ENCODE measurements at places on chromosomes 1 and 21.

DNA sequence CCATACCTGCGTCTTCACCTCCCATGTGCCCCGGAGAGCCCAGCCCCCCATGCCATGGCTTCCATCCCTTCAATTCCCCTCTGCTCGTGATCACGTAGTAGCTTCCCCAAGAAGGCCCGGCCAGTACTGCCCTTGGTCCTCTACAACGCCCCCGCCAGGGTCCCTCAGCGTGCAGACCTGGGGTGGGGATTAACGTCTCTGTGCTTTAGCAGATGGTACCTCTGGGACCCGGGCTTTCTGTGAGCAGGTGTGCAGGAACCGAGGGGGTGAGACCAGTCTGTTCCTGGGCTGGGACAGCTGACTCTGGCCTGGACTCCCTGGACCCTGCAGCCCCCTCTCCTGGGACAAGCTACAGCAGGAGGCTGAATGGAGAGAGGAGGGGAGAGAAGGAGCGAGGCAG, 1.2 kb downstream of the PLCH2 start:
- no peak for DNase-seq

- no peak for DNase-seq
Observed at GRCh38 chr21:42807938-42808613, 71.3 kb downstream of the WDR4 start.

DNA sequence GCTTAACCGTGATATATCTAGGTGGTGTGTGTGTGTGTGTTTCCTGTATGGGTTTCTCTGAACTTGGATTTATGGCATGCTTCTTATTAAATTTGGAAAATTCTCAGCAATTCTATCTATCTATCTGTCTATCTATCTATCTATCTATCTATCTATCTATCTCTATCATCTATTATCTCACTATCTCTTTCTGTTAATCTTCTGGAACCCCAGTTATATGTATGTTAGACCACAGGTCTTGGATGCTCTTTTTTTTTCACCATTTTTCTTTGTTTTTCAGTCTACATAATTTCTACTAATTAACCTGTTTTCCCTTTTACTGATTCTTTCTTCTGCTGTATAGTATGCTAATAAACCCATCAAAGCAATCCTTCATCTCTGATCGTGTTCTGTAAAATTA, 538.0 kb downstream of the PTPRU start:
- DNase-seq = no peak

- no peak for DNase-seq
Observed at GRCh38 chr1:212611000-212611948, 2.7 kb downstream of the ATF3 start.

- no peak for DNase-seq
Observed at GRCh38 chr1:246350745-246351144, 156.3 kb downstream of the SMYD3 start.

DNA sequence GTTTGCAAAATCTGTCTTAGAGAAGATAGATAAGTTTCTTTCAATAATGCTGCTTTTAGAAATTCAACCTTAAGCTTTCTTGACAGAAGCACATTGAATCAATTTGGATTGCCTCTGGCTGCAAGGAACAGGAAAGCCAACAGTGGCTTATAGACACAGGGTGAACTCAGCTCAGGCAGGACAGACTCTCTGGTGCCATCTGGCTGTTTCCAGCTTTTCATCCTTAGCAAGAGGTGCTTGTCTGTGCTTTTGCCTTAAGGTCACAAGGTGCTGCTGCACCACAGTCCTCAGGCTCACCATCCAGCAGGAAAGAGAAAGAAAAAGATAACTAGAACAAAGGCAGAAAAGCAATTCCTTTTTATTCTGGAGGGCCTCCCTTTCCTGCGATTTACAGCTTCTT, 93.7 kb upstream of the ETS2 start:
- peak; percentile 5 for DNase-seq

DNA sequence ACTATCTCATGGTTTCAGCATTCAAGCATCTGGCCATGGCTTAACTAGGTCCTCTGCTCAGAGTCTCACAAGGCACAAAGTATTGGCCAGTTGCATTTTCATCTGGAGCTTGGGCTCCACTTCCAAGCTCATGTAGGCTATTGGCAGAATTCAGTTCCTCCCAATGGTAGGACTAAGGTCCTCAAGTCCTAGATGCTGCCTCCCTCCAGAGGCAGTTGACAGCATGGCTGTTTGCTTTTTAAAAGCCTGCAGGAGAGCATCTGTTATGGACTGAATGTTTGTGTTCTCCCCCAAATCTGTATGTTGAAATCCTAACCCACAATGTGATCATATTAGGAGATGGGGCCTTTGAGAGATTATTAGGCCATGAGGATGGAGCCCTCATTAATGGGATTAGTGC, 38.0 kb upstream of the HLX start:
- no peak for DNase-seq

Measured in activated CD4-positive, alpha-beta T cell treated with anti-CD3 and anti-CD28 coated beads, Interleukin-2, Interleukin-6, amounts not matched to agents 100 ng/mL and 50 ng/mL, durations not matched to agents 16 hours and 8 hours (primary cell).